Activated naive CD8-positive, alpha-beta T cell treated with anti-CD3 and anti-CD28 coated beads for 36 hours (primary cell): ENCODE measurements at places on chromosomes 1 and 21. TPM values are rescaled to one million over a fixed set of nuclear protein-coding genes. Genes with fewer than 3 reads are reported as not detected.

DNA sequence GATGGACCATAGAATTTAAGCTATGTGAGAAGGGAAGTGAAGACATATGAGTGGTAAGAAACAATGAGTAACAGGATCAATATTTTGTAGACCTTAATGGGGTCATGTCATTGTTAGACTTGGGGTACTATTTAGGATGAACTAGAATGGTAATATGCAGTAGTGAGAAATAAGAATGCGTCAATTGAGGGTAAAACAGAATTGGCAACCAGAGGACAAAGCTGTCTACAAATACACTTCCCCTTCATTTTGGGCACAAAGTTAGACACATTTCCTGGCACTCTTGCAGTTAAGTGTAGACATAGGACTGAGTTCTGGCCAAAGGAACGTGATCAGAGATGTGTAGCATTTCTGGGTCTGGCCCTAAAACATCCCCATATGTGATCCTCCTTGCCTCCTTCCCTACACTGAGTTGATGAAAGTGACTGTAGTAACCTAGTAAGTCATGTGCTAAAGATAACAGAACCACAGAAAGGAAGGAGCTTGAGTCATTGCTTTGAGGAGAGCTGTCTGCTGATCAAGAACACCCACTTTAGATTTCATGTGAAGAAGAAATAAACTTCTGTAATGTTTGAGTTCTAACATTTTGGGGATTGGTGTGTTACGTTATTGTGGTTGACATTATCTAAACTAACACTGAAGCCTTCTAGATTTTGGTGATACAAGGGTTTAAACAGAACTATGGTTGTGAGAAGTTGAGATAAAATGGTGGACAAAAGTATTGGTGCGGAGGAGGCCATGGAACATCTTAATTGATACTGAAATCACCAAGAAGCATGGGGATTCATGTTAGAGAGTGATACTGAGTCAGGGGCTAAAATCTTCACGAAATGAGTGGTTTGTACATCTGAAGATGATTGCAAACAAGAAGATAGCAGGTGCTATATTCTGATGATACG lies 41.7 kb downstream of the CD55 start:
- H3K27ac ChIP-seq = no peak overlapping the region
- peaks cover 7% of the 10 kb centered on the region for H3K4me1 ChIP-seq
- no peak for DNase-seq
- H3K4me3 ChIP-seq = no peak overlapping the region

DNA sequence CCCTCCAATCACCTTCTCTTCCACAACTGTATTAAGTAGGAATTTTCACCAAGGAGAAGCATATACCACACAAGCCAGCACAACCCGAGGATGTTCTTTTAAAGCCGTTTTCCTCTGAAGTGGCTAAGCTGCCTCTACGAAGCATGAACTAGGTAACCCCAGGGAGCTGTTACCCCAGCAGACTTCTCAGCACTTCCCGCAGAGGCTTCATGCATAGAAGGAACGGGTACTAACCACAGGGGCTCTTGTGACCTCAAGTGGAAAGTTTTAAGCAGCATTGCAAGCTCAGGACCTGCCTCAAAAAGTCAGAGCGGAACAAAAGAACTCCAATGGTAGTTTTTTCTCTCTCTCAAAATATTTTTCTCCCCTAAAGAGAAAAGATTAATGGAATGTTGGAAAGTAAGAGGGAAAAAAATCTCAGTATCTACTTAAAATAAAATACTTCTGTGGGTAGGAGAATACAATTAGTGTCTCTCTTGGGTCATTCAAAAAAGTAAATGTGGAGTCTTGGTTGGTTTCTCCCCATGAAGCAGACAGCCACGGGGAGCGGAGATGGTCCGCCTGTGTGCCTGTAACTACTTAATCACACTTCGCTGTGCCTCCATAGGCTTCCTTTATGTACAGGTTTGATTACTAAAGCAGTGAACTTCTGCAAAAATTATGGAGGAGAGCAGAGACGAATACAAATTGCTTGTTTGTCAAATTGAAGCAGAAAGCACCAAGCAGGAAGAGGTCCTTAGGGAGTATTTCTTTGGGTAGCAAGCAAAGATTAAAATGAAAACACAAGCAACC lies 40.9 kb downstream of the STX6 start:
- H3K27ac ChIP-seq = peak overlapping the region; percentile 83
- H3K4me3 ChIP-seq = peak overlapping the region; percentile 55
- H3K27me3 ChIP-seq = no peaks in the 10 kb centered on the region
- peaks cover 42% of the 10 kb centered on the region for H3K36me3 ChIP-seq
- H3K4me1 ChIP-seq = peaks cover 27% of the 10 kb centered on the region

GRCh38 chr1:67159233-67159632 lies 7.0 kb upstream of the IL23R start:
- no peak overlapping the region for H3K4me3 ChIP-seq
- peaks cover 3% of the 10 kb centered on the region for H3K36me3 ChIP-seq
- peak overlapping the region; percentile 39 for H3K27ac ChIP-seq

DNA sequence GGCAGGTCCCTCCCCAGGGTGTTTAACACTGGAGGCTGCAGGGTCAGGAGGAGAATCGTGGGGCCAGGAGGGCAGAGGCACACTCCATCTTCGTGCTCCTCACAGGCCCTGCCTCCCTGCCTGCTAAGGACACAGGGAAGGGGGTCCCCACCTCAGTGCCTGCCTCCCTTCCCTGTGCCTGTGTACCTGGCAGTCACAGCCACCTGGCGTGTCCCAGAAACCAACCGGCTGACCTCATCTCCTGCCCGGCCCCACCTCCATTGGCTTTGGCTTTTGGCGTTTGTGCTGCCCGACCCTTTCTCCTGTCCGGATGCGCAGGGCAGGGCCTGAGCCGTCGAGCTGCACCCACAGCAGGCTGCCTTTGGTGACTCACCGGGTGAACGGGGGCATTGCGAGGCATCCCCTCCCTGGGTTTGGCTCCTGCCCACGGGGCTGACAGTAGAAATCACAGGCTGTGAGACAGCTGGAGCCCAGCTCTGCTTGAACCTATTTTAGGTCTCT lies 623 bp upstream of the BGLAP start:
- H3K27ac ChIP-seq = no peak overlapping the region
- H3K27me3 ChIP-seq = no peaks in the 10 kb centered on the region
- H3K4me1 ChIP-seq = peaks cover 23% of the 10 kb centered on the region
- no peak overlapping the region for H3K4me3 ChIP-seq

LMX1A gene
- total RNA-seq = not detected

SERPINC1 gene
- not detected for total RNA-seq

TLCD4 gene
- total RNA-seq = 0.45 TPM

LAPTM5 gene
- 232 TPM for total RNA-seq

GPR25 gene
- total RNA-seq = not detected
